Activated CD4-positive, CD25-positive, alpha-beta regulatory T cell (primary cell): ENCODE measurements at places on chromosomes 4 and X.

DNA sequence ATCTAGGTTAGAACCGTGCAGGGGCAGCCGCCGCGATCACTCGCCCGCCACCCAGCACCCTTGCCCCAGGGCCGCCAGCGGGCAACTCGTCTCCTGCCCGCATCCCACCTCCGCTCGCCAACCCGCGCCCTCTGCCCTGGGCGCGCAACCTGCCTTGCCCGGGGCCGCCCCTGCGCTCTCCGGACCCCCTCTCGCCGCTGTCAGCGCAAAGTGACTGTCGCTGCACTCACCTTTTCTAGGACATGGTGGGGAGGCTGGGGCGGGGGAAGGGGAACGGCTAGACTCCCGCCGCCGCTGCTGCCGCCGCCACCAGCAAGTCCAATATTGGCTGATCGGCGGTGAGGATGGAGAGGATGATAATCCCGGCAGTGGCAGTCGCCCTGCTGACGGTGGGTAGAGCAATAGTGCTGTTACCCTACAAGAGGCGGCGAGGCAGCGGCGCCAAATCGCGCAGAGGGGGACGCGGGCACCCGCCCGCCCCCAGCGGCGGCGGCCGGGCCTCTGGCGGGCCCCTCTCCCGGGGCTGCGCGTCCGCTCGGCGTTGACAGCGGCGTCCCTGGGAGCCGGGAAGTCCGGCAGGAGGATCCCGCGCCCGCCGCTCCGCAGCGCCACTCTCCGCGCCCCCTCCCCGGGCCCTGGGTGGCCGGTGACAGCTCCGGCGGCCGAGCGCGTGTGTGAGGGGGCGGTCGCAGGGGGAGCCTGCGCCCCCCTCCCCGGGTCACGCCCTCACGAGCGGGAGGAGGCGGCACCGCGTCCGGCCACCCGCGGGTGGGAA lies 2.3 kb upstream of the NR3C2 start:
- DNase-seq: peak; percentile 16

GRCh38 chr4:52290466-52290865 lies 239.4 kb downstream of the SPATA18 start:
- DNase-seq: no peak

- peak; percentile 20 for DNase-seq
These were observed 64.8 kb downstream of the TSC22D3 start for GRCh38 chrX:107710617-107711391.

DNA sequence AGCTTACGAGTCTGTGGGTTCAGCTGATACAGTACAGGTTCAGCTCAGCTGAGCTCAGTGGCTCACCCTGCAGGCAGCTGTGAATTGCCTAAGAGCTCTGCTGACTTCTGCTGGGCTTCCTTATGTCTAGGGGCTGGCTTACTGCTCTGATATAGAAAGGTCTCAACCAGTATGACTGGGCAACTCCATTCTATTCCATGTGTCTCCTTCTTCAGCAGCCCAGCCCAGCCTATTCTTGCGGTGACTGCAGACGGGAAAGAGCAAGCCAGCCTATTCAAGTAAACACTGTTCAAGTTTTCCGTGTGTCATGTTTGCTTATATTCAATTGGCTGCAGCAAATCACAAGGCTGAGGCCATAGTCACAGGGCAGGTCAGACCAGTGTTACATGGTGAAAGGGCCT lies 615.4 kb upstream of the ZFP42 start:
- DNase-seq: no peak

GRCh38 chr4:82921795-82922194 lies 21.3 kb downstream of the THAP9 start:
- DNase-seq: no peak

GRCh38 chr4:154854362-154854761 lies 73.3 kb downstream of the RBM46 start:
- DNase-seq: no peak

GRCh38 chrX:153974003-153974725 lies 1.6 kb downstream of the TMEM187 start:
- DNase-seq: no peak

- DNase-seq: no peak
These were observed 866 bp upstream of the EMD start for GRCh38 chrX:154378059-154378798.

- no peak for DNase-seq
These were observed 355 bp downstream of the GRID2 start for GRCh38 chr4:92304121-92304520.

GRCh38 chr4:40157436-40157835 lies 39.4 kb upstream of the RHOH start:
- DNase-seq: no peak

- DNase-seq: no peak
These were observed 292.8 kb upstream of the MAGEB2 start for GRCh38 chrX:29922607-29923006.
